Hepatocyte (in vitro differentiated cells): ENCODE measurements at places on chromosomes 1 and 21. TPM values are rescaled to one million over a fixed set of nuclear protein-coding genes. Genes with fewer than 3 reads are reported as not detected.

- peak; percentile 78 for DNase-seq
These were observed 9.0 kb downstream of the C1orf105 start for GRCh38 chr1:172429331-172430127.

The SLC45A1 gene
- total RNA-seq, result 0.24 and 0.27 TPM in 2 replicates

The CGN gene
- total RNA-seq, result 58.2 and 66.4 TPM in 2 replicates

GRCh38 chr1:108712606-108713150 is at the start of gene FNDC7:
Gene FNDC7, plus strand, starts transcription at chr1:108712908. Its CDS starts 26 bp downstream, at chr1:108712934.
- no peak for DNase-seq

GRCh38 chr1:162204823-162205155 is 135.3 kb downstream of the NOS1AP start:
- DNase-seq, result no peak

The DMBX1 gene
- total RNA-seq, result not detected in 2 replicates

- no peak for DNase-seq
These were observed 16.6 kb downstream of the MX1 start for GRCh38 chr21:41442481-41443186.

DNA sequence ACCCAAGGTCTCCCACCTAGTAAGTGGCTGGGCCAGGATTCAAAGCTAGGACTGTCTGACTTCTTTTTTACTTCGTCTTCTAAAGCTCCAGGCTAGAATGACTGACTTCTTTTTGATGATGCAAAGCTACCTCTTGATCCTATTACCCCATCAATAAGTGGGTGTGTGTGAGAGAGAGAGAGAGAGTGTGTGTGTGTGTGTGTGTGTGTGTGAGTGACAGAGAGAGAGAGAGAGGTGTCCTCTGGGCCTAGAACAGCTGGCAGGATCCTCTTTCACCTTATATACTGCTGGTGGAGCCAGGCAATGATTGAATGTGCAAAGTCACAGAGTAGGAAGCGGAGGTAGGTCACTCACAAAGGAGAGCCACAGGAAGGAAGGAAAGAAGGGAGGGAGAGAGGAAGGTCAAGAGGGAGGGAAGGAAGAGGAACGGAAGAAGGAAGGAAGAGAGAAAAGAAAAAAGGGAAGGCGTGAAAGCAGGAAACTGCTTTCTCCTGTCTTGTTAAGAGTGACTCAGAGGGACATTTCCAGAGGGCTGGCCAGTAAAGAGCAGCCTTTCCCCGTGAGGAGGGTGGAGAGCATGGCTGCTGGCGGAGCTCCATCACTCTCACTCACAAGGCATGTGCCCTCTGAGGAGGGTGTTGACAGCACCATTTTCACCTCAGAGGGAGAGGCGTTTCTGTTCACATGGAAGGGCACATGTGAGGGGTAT is 68.9 kb downstream of the CDC7 start:
- peak; percentile 45 for DNase-seq
